ENCODE measurements at places on chromosomes 6 and 20.
A peak's percentile ranks its signal among the peaks of the same experiment; 100 is the strongest.

DNA sequence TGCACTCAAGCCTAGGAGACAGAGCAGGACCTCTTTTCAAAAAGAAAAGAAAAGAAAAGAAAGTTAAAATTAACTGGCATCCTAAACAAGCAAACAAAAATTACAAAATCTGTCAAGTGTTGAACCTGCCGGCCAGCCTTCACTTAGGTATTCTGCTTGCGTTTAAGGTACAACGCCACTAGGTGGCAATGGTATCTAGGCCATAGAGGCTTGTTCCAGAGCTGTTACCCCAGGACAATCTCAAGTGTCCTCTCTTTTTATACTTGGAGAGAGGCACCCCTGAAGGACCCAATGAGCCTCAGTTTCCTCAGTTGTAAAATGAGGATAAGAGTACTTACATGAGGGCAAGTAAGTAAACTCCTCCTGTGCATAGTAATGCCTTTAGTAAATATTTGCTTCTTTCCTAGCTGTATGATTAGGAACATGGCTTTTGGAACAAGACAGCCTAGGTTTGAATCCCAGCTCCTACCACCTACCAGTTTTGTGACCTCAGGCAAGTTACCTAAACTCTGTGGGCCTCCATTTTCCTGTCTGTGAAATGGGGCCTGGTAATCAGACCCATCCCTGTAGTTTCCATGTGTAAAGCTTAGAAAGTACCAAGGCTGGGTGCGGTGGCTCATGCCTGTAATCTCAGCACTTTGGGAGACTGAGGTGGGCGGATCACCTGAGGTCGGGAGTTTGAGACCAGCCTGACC lies 5.8 kb upstream of the PACSIN1 start:
- DNase-seq, result peak; percentile 55

- no peak for DNase-seq
These were observed 81.4 kb downstream of the LIN28B start for GRCh38 chr6:105038259-105038658.

DNA sequence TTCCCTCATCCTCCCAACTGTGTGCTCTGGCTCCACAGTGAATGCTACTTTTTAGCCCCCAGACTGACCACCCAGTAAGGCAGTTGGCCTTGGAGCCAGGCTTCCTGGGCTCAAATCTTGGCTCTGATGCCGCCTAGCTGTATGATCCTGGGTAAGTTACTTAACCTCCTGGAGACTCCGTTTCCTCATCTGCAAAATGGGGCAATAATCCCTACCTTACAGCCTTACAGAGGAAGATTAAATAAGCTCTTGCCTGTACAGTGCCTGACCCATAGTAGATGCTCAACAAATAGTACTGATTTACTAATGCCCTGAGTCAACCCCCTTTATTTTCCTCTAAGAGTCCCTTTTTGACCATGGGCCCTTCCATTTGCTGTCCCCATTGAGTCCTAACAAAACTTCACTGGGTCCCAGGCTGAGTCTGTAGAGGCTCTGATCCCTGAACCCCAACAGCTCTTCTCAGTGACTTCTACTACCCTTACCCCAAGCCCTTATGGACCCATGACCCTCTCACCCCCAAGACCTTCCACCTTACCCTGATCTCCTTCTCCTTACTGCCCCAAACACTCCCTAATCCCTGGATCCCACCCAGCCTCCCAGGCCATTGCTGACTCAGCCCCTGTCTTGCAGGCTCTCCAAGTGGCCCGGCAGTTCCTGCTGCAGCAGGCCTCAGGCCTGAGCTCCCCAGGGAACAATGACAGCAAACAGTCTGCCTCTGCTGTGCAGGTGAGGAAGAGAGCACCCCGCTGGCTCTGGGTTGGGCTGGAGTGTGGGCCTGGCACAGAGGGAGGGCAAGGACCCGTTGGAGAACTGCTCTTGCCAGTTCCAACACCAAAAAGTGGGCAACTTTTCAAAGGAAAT lies 31.4 kb downstream of the FOXP4 start:
- no peak for DNase-seq

GRCh38 chr6:154951345-154952200 lies 43.5 kb upstream of the TIAM2 start:
- no peak for DNase-seq

GRCh38 chr20:51979226-51979625 lies 176.9 kb upstream of the SALL4 start:
- DNase-seq, result no peak

GRCh38 chr6:169862892-169863525 lies 111.6 kb downstream of the ERMARD start:
- no peak for DNase-seq

GRCh38 chr6:102015431-102015830 lies 621.9 kb downstream of the GRIK2 start:
- DNase-seq, result no peak

DNA sequence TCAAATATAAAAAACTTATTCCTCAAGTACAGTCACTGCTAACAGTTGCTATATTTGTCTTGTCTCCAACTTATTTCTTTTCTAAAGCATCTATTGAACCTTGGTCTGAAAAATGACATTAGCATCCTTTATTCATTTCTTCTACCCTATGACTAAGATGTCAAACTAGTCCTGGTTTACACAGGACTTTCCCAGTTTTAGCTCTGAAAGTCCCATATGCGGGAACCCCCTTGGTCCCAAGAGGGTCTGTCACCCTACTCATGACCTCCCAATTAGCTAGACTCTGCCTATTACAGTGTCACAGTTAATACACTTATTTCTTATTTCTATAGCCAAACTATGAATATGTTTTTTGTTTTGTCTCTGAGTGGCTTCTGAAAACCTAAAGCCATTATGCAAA lies 37.1 kb downstream of the PLEKHG1 start:
- DNase-seq, result no peak

GRCh38 chr6:158389193-158389919 lies 77.1 kb downstream of the TULP4 start:
- no peak for DNase-seq

- DNase-seq, result peak; percentile 35
These were observed 11.6 kb downstream of the CST3 start for GRCh38 chr20:23626040-23626620.

DNA sequence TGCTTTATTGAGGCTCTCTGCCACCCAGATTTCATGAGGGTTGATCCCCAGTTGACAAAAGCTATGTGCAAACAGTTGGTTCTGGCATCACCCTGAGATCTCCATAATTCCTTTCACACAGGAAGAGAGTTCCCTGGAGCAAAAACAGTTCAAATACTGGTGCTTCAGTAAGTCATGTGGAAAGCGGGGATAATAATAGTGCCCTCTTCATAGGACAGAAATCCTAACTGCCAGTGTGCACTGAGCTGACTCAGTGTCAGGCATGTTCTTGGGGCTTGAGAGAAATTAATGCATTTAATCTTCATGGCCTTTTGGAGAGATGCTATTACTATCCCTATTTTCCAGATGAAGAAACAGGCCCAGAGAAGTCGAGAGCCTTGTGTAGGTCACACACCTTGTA lies 7.9 kb upstream of the SLC52A3 start:
- no peak for DNase-seq

DNA sequence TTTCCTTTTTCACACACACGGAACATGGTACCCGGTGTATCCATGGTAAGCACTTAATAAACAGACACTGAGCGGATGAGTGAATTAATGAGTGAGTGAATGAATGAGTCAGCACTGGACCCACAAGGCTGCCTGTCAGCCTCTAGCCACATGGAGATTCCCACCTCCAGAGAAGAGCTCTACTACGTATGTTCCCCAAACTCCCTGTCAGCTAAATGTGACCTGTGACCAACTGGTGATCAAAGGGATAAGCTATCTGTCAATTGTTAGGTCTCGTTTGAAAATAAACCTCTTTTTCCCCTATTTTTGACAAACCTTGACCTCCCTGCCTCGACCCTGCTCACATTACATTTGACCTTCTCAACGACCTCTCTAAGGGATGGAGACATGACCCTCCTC lies 24.5 kb upstream of the TAF8 start:
- no peak for DNase-seq

DNA sequence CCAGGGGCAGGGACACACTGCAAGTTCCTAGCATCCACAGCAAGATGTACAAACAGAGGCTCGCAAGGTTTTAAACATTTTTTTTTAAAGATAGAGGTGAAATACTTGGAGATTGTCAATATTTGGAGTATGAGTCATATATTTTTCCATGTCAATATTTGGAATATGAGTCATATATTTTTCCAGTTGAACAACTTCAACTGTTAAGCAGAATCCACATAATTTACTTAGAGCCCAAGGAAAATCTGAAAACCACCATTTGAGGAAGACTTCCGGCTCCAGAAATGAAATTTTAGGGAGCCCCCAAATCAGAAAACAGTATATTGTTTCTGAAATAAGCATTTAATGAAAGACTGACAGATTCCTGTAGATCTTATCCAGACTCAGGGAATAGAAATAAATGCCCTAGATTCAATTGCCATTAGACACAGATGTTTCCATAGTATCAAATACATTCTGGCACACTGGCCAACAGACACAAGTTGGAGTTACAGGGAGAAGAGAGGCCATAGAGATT lies 51.6 kb upstream of the FAM184A start:
- DNase-seq, result peak; percentile 74

- DNase-seq, result no peak
These were observed 14.4 kb downstream of the RARS2 start for GRCh38 chr6:87575423-87575822.

- DNase-seq, result no peak
These were observed 47.3 kb upstream of the STXBP5 start for GRCh38 chr6:147156799-147157382.

GRCh38 chr20:11791835-11792567 lies 125.7 kb upstream of the BTBD3 start:
- DNase-seq, result peak; percentile 76

GRCh38 chr6:16544006-16544405 lies 217.3 kb downstream of the ATXN1 start:
- DNase-seq, result no peak

GRCh38 chr6:129695373-129696027 lies 14.5 kb downstream of the ARHGAP18 start:
- no peak for DNase-seq

DNA sequence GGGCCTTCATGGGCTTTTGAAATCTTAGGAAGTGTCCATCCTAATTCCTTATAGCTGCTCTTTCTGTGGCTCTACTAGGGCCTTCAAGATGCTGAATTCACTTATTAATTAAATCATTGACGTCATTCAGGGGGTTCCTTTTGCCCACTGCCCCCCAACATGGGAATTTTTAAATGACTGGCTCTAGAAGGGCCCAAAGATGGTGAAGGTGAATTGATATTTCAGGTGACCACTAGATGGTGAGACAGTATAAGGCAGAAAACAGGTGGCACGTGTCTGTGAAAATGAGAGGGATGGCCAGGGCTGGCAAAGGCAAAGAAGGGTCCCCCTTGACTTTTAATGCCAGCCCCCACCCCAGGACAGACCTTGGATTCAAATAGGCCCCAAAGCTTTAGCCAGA lies 11.8 kb downstream of the GNAS start:
- no peak for DNase-seq

GRCh38 chr6:67886840-67887292 lies 748.2 kb upstream of the ADGRB3 start:
- DNase-seq, result no peak

Measured in LoVo (cell line).